ENCODE measurements at places on chromosomes 1 and 21. TPM values are rescaled to one million over a fixed set of nuclear protein-coding genes. Genes with fewer than 3 reads are reported as not detected.

The CYYR1 gene
- 4.7 TPM for total RNA-seq

GRCh38 chr21:33021667-33022066 is 4.1 kb upstream of the OLIG2 start:
- DNase-seq: no peak

GRCh38 chr1:83929184-83929583 is 69.7 kb downstream of the TTLL7 start:
- DNase-seq: no peak

- DNase-seq: no peak
Observed at GRCh38 chr1:4986306-4986705, 331.9 kb downstream of the AJAP1 start.

- no peak for DNase-seq
Observed at GRCh38 chr1:246072456-246072955, 434.6 kb downstream of the SMYD3 start.

- DNase-seq: no peak
Observed at GRCh38 chr1:96481409-96481808, 240.2 kb upstream of the PTBP2 start.

DNA sequence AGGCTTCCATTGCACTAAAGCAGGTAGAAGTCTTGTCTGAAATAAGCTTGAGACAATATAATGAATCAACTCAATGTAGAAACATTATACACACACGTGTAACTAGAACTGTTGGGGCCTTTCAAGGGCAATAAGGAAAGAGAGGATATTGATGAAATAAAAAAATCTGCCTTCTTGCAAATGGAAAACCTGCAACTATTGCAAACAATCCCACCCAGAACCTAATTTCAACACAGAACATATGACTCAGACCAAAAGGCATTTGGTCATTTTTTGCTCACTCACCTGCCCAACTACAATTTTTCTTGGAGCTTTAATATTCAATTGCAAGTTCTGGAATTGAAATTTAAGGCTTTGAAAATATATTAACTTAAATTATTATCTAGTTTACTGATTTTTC is 900.1 kb downstream of the TTLL7 start:
- DNase-seq: no peak

The ECM1 gene
- total RNA-seq: 19.8 TPM

The RGS7 gene
- 10.9 TPM for total RNA-seq

DNA sequence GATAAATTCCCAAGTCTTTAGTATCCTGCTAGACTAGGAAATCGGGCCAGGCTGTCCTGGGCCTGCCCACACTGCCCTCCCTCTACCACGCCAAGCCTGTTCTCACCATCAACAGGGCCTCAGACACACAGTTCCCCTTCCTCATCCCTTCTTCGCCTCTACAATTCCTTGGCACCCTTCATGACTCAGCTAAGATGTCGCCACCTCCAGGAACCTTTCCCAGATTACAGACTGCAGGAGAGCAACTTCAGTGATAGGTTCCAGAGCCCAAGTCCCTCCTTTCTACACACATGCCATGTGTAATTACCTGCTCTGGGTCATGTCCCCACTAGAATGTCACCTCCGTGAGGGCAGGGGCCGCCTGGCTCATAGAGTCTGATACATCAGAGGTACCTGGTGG is 3.3 kb downstream of the RIMS3 start:
- no peak for DNase-seq

All from osteocyte (in vitro differentiated cells).